Mucosa of descending colon (tissue), 3 donors: ENCODE measurements at places on chromosomes 11 and 22. TPM values are rescaled to one million over a fixed set of nuclear protein-coding genes. Genes with fewer than 3 reads are reported as not detected.

Gene CABP4
- 1.2 TPM for total RNA-seq

Gene SCGB1D2
- total RNA-seq = not detected

DNA sequence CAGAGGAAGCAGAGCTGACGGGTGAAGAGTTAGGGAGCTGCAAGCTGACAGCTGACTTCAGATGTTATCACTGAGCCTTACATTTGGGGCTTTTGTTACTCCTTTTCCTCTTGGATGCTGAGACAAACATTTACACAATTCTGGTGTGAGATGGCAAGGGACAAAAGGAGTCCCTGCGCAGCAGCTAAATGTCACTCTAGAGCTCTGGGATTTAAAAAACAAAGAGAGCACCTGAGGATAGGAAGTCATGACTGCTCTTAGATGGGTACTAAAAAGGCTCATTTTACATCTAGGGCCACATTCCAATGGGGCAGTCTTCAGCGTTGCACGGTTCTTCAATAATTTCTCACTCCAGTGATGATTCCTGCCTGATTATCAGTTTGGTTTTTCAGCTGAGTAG, 204.5 kb downstream of the RAB38 start:
- DNase-seq = no peak

Gene NPTXR
- 0.84 TPM for total RNA-seq

Gene OR52A1
- not detected for total RNA-seq

GRCh38 chr11:114082415-114082748, 22.9 kb downstream of the ZBTB16 start:
- no peak for DNase-seq

DNA sequence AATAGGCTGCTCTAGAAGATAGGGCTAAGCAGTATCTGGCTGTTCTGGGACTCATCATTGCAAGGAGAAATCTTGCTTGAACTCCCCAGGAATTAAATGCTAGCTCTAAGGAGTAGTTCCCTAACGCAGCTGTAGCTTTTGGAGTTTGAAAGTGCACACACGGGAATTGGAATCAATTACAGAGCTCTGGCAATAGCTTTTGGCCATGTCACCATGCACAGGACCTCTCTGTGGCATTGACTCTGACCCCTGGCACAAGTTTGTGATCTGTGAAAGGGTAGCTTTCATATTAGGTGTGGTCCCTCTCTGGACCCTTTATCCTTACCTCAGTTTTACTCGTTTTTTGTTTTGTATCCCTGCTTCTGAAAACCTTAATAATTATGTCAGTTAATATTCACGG, 121.6 kb downstream of the FAT3 start:
- no peak for DNase-seq

DNA sequence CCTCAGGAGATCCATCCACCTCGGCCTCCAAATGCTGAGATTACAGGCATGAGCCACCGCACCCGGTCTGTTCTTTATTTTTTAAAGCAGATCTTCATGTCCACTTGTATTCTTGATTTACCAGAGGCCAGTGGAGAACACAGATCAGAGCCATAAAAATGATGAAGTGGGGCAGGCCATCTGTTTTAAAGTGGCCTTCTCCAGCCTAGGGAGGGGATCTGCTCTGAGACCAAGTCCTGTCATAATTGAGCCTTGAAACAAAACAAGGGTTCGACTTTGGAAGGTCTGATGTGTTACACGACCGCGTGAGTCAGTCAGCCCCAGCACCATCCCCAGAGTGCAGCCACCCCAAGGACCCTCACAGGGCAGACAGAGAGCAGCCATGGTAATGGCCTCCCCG, 27.5 kb downstream of the ABCC8 start:
- no peak for DNase-seq

Gene STIP1
- total RNA-seq = 49.4 TPM

Gene TP53AIP1
- 0.55 TPM for total RNA-seq

- no peak for DNase-seq
Observed at GRCh38 chr22:37153901-37154300, 4.2 kb upstream of the IL2RB start.

GRCh38 chr11:44067266-44067665, 1.2 kb downstream of the ACCS start:
- DNase-seq = no peak

DNA sequence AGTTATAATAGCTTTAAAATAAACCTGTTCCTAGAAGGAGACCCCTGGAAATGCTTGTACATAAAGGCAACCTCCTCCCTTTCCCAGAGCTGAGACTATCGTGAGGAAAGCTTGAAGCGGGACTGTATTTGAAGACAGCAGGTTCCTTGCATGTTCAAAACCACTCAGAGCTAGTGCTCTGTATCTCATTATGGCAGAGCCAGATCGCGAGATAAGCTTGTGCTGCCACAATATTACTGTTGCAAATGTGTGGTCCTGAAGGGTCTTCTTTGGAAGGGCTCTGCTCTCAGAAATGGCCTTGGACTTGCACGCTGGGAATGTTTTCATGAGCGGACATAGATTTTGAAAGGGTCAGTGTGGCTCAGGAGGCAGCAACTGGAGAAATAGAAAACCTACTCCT, 168.2 kb downstream of the KIRREL3 start:
- DNase-seq = no peak

Gene PDE3B
- 25.9 TPM for total RNA-seq
